GM10248 (cell line): ENCODE measurements at places on chromosomes 6 and 20.

DNA sequence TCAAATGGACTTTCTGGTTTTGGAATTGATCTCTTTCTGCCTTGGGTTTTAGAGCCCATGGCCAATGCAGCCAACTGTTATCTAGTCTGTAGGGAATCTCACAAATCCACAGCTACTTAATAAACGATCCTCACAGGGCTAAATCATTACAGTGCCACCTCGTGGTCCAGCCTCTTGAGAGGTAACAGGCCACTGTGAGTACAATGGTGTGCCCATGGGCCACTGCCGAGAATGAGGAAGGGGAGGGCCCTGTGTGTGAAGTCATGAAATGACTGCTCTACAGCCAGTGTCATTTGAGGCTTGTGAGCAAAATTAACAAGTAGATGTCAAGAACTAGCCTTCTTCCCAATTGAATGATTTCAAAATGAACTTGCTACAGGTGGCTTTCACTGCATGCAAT, 54.3 kb upstream of the GMPR start:
- DNase-seq, result peak; percentile 53

DNA sequence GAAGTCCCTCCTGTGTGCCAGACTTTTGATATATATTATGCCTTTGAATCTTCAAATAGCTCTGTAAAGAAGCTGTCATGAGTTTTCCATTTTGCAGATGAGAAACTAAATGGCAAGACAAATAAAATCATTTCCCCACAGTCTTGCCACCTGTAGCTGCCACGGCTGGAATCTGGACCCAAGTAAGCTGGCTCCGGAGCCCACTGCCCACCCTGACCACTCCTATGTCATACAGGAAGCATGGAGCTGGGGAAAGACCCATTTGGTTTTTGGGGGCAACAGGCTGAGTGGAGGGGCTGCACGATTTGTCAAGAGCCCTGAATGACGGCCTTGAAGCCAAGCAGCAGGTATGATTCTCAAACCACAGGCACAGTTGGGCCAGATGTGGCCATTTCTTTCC, 10.0 kb upstream of the SIRPA start:
- DNase-seq, result no peak

DNA sequence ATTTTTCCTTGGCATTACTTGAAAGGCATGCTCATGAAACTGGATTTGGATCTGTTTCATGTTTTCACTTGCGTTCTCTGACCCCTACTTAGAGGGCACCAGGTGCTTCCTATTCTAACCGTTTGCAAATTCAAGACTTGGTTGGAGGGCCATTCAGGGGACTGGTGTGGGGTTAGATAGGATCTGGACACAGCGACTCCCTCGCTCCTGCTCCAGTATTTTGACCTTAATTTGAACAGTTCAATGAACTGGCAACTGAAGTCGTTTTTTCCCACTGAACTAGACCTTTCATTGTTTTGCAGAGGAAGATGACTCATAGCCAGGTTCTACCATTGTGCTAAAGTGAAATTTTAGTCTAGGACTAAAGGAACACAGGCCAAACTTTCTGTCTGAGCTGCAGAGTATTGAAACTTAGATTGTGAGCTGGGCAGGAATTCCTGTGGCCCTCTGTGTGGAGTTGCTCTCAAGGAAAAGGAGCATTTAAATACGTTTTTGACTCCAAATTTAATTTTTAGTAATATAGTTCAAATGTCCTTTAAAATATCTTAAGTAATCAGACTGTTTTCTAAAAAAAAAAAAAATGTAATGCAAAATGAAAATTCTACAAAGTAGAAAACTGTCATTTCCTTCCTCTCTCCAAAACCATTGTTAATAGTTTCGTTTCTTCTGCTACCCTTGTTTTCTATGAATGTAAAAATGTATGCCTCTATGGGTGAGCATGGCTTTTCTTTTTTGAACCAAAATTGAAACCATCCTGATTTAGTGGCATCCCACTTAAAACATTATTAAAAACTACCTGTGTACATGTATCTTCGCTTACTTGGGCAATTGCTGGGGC, 64.8 kb downstream of the UTRN start:
- DNase-seq, result no peak

- DNase-seq, result no peak
Measured at GRCh38 chr20:35788796-35789195, 17.0 kb downstream of the PHF20 start.

DNA sequence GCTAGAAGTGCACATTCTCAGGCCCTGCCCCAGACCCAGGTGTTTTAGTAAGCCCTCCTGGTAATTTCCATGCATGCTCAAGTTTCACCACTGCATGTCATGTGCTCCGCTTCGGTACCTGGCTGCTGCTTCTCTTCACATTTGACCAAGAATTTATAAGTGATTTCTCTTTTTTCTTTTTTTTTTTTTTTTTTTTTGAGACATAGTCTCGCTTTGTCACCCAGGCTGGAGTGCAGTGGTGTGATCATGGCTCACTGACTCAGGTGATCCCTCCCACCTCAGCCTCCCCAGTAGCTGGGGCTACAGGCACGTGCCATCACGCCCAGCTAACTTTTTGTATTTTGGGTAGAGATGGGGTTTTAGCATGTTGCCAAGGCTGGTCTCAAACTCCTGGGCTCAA, 16.0 kb downstream of the TM9SF4 start:
- DNase-seq, result no peak

GRCh38 chr20:50911716-50912115, 19.5 kb downstream of the ADNP start:
- DNase-seq, result peak; percentile 47

- no peak for DNase-seq
Measured at GRCh38 chr6:116438590-116439448, 22.4 kb upstream of the CALHM6 start.
